ENCODE measurements at places on chromosomes 11 and 22.

DNA sequence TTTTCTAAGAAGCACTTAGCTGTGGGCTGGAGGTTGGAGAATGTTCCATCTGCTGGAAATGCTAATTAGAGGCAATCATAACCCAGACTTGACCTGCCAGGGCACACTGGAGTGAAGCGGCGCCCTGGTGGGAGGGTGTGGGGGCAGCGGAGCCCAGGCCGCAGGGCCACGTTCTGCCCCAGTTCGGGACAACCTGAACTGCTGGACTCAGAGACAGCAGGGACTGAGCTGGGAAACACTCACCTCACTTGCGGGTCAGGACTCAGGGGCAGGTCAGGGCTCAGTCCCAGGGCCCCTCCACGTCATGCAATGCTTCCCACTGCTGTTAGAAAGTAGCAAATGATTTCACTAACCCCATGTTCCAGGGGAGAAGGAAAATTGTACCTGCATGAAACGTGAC lies 316.4 kb downstream of the NTM start:
- no peak overlapping the region for H3K27ac ChIP-seq
- no peak for DNase-seq
- H3K27me3 ChIP-seq, result peaks cover 29% of the 10 kb centered on the region

GRCh38 chr11:6312106-6312505 lies 8.2 kb downstream of the CAVIN3 start:
- H3K4me1 ChIP-seq, result no peaks in the 10 kb centered on the region
- H3K27me3 ChIP-seq, result no peaks in the 10 kb centered on the region
- no peak for DNase-seq
- H3K36me3 ChIP-seq, result no peaks in the 10 kb centered on the region
- no peak overlapping the region for H3K27ac ChIP-seq

DNA sequence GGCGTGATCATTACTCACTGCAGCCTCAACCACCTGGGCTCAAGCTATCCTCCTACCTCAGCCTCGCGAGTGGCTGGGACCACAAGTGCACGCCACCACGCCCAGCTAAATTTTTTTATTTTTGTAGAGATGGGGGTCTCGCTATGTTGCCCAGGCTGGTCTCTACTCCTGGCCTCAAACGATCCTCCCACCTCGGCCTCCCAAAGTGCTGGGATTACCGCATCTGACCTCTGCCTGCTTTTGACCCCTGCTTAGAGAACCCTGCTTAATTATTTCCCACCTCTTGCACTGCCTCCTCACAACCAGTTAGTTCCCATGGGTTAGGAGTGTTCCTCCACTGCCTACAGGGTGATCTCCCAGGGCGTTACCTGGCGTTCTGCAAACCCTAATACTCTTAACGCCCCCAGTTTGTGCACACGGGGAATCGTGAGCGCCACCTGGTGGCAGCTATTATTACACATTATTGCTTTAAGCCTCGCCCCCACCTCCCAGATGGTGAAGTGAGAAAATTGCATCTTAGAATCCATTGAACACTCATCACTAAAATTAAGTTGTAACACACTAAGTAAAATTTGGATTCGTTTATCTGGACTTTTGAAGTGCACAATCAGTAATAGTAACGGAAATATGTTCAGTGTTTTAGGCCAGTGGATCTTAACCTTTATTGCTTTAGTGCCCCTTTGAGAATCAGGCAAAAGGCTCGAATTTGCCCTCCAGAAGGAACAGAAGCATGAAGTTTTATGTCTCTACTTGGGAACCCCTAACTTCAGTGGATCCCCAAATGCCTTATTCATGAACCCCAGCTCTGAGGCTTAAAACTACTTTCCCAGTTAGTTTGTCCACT lies 61.4 kb upstream of the ASPHD2 start:
- H3K4me3 ChIP-seq, result no peak overlapping the region
- no peak overlapping the region for H3K27ac ChIP-seq
- H3K4me1 ChIP-seq, result no peaks in the 10 kb centered on the region
- peaks cover 6% of the 10 kb centered on the region for H3K27me3 ChIP-seq
- H3K36me3 ChIP-seq, result no peaks in the 10 kb centered on the region

- no peaks in the 10 kb centered on the region for H3K4me1 ChIP-seq
- H3K27me3 ChIP-seq, result no peaks in the 10 kb centered on the region
- no peak for DNase-seq
Measured at GRCh38 chr11:95352733-95353346, 121.8 kb upstream of the SESN3 start.

- peaks cover 7% of the 10 kb centered on the region for H3K27me3 ChIP-seq
- no peaks in the 10 kb centered on the region for H3K4me1 ChIP-seq
- H3K36me3 ChIP-seq, result no peaks in the 10 kb centered on the region
- peak overlapping the region; percentile 30 for H3K27ac ChIP-seq
Measured at GRCh38 chr11:35919244-35919643, 24.6 kb upstream of the LDLRAD3 start.

- no peak overlapping the region for H3K4me3 ChIP-seq
- no peaks in the 10 kb centered on the region for H3K27me3 ChIP-seq
- H3K36me3 ChIP-seq, result no peaks in the 10 kb centered on the region
- no peak overlapping the region for H3K27ac ChIP-seq
- DNase-seq, result no peak
- H3K4me1 ChIP-seq, result peaks cover 22% of the 10 kb centered on the region
Measured at GRCh38 chr11:61124574-61125309, 22.5 kb downstream of the CD5 start.

DNA sequence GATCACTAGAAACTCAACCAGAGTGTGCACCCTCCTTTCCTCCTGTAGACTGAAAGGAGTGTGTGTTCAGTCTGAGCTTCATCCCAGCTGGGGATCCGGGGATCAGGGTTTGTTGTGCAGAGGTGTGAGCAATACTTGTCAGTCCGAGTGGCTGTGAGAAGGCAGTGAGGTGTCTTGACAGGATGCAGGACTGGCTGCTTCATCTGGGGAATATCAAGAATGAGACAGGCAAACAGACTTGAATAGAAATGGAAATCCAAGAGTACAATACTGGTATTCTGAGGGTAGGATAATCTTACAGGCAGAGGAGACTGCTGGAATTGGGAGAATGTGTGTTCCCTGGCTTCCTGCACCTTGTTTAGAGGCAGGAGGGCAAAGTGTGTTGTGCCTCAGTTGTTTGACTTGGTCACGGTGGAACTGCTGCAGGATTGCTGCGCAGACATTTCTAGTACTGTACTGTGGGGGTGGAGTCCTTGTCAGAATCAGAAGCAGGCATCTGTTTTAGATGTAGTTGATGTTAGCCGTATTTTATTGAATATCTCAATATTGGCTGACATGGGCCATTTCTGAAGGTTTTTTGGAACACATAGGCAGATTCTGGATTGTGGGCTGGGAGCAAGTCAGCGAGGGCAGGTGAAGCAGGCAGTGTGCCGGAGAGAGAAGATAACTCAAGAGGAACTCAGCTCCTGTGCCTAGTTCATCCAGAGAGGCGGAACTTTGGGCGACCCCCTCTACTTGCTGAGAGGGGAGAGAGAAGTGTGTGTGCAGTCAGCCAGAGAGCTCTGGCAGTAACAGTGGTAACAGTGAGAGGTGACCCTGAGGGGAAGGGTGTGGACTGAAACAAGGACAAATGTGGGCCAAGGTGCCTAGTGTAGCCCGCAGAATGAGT lies 27.1 kb upstream of the GRK2 start:
- H3K36me3 ChIP-seq, result no peaks in the 10 kb centered on the region
- DNase-seq, result peak; percentile 23
- peaks cover 32% of the 10 kb centered on the region for H3K4me1 ChIP-seq
- peak overlapping the region; percentile 54 for H3K27ac ChIP-seq

- peaks cover 16% of the 10 kb centered on the region for H3K4me1 ChIP-seq
- H3K27me3 ChIP-seq, result no peaks in the 10 kb centered on the region
- no peak overlapping the region for H3K4me3 ChIP-seq
Measured at GRCh38 chr11:57210781-57211180, 26.3 kb downstream of the APLNR start.

GRCh38 chr22:50695421-50696250 lies 23.0 kb downstream of the SHANK3 start:
- H3K27ac ChIP-seq, result no peak overlapping the region
- no peaks in the 10 kb centered on the region for H3K27me3 ChIP-seq
- no peak for DNase-seq
- H3K36me3 ChIP-seq, result no peaks in the 10 kb centered on the region

GRCh38 chr22:39240831-39241793 lies 3.7 kb downstream of the PDGFB start:
- H3K36me3 ChIP-seq, result no peaks in the 10 kb centered on the region
- H3K27ac ChIP-seq, result peak overlapping the region; percentile 89
- peaks cover 11% of the 10 kb centered on the region for H3K27me3 ChIP-seq
- DNase-seq, result peak; percentile 86
- H3K4me1 ChIP-seq, result peaks cover 40% of the 10 kb centered on the region

GRCh38 chr11:12818333-12819015 lies 144.3 kb downstream of the TEAD1 start:
- no peak overlapping the region for H3K27ac ChIP-seq
- peaks cover 33% of the 10 kb centered on the region for H3K4me1 ChIP-seq
- H3K36me3 ChIP-seq, result no peaks in the 10 kb centered on the region
- no peaks in the 10 kb centered on the region for H3K27me3 ChIP-seq

DNA sequence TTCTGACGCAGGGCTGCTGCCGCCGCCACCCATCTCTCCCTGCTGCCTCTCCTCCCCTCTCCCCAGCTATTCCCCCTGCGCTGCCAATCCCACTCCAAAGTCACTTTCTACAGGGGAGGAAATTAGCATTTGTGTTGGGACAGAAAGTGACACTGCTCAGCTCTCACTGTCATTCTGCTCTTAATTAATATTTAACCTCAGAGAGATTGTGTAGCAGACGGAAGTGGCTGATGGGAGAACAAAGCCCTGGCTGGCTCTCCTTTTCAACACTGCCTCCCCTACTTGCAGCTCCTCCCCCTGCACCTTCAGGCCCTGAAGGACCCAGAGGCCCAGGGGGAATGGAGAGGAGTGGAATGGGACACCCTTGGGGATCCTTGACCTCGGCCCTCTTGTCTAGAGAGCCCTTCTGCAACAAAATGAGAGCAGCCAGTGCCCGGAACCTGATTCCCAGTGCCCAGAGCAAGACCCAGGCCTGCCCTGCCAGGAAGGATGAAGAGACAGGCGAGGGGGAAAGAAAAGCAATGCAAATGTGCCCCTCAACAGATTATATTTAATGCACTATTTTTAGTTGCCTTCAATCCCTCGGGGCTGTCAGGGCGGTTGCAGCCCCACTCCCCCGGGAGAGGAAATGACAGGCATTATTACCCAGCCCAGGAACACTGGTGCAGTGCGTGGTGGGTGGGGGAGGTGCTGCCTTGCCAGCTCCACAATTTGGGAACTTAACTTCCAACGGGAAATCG lies 14.6 kb upstream of the NRGN start:
- peaks cover 48% of the 10 kb centered on the region for H3K27me3 ChIP-seq
- no peak overlapping the region for H3K4me3 ChIP-seq
- peak; percentile 62 for DNase-seq

DNA sequence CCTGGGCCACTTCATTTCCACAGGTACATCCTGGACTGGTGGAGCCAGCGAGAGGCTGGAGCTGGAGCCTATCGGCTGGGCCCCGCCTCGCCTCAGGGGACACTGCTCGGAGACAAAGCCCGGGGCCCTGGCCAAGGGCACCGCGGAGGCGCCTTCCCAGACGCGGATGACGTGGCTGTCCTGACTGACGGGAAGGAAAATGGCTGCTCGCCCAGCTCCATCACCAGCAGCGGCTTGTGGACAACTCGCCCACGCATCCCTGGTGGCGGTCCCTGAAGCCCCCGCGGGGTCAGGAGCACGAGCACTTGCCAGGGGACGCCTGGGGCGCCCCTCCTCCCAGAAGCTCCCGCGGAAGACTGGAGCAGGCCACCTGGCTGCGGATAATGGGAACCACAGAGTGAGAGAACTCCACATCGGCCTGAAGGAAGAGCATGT lies 49.6 kb downstream of the CECR2 start:
- H3K27me3 ChIP-seq, result no peaks in the 10 kb centered on the region
- no peaks in the 10 kb centered on the region for H3K36me3 ChIP-seq
- H3K4me3 ChIP-seq, result no peak overlapping the region

GRCh38 chr22:37623075-37624016 lies 14.7 kb downstream of the GGA1 start:
- peak overlapping the region; percentile 10 for H3K27ac ChIP-seq
- H3K36me3 ChIP-seq, result no peaks in the 10 kb centered on the region
- H3K27me3 ChIP-seq, result no peaks in the 10 kb centered on the region
- peak; percentile 83 for DNase-seq

GRCh38 chr11:6095798-6096197 lies 11.7 kb upstream of the OR56B4 start:
- H3K4me1 ChIP-seq, result no peaks in the 10 kb centered on the region
- H3K36me3 ChIP-seq, result no peaks in the 10 kb centered on the region
- DNase-seq, result no peak
- H3K27me3 ChIP-seq, result no peaks in the 10 kb centered on the region
- no peak overlapping the region for H3K4me3 ChIP-seq
- H3K27ac ChIP-seq, result no peak overlapping the region

GRCh38 chr11:22577854-22578253 lies 47.8 kb downstream of the FANCF start:
- H3K4me3 ChIP-seq, result no peak overlapping the region
- no peaks in the 10 kb centered on the region for H3K27me3 ChIP-seq
- no peak overlapping the region for H3K27ac ChIP-seq
- no peaks in the 10 kb centered on the region for H3K4me1 ChIP-seq
- H3K36me3 ChIP-seq, result no peaks in the 10 kb centered on the region

DNA sequence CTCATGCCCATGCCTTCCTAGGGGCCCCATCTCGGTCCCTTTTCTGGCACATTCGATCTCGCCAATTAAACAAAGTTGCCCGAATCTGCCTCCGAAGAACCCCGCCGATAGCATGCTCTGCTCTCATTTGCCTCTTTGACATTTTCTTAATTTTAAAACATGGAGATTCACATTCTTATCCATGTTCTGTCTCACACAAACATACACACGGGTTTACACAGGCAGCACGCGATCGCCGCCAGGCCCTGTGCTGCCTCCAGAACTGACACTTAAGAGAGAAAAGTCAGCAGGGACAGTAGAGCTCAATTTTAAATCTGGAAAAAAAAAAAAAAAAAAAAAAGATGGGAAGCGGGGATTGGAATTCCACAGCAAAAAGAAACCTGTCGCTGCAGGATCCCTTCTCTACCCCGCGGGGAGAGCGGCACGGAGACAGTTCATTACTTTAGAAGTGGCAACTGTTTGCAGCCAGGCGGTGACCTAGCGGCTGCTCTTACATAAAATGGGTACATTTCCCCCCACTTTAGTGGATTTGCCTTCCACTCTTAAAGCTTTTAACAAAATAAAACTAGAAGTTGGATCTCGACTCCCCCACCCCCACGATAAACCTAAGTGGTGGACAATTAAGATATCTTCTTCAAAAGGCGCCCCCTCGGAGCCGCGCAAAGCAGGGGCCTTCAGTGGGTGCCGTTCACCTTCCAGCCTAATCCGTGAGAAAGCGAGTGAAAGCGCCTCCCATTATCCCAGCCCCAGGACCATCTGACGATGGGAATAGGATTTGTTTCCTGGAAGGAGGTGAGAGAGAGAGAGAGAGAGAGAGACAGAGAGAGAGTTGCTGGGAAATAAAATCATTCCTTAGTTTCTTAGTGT lies 13.7 kb downstream of the PAX6 start:
- peaks cover 12% of the 10 kb centered on the region for H3K4me1 ChIP-seq
- DNase-seq, result no peak
- H3K27me3 ChIP-seq, result peaks cover 93% of the 10 kb centered on the region
- H3K4me3 ChIP-seq, result no peak overlapping the region
- H3K27ac ChIP-seq, result no peak overlapping the region

GRCh38 chr11:67640021-67640757 lies 626 bp upstream of the TBX10 start:
- no peak overlapping the region for H3K27ac ChIP-seq
- H3K4me1 ChIP-seq, result no peaks in the 10 kb centered on the region
- H3K36me3 ChIP-seq, result no peaks in the 10 kb centered on the region
- peak; percentile 79 for DNase-seq
- no peak overlapping the region for H3K4me3 ChIP-seq
